HFFc6 (cell line): ENCODE measurements at places on chromosomes 4 and X.

DNA sequence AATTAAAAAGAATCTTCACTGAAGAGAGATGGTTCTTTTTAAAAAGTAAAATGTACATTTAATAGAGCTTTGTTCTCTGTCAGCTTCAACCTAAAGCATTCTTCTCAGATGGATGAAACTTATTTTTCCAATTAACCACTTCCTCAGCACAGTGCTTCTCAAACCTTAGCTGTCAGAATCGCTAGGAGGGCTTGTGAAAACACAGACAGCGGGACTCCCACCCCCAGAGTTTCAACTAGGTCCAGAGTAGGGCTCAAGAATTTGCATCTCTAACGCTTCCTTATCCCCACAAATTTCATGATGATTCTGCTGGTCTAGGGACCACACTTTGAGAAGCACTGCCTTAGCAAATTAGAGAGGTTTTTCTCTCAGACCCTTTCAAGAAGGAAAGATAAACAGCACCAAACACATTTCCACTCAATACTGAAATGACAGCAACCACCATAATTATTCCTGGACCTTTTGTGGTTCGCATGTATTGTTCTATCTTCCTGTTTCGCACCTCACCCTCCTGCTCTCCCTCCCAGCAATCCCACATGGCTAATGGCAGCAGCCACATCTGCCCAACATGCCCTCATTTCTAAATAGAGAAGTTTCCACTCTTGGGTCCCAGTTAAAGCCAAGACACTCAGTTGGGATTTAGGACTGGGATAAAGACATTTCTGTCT lies 73.2 kb downstream of the ZNF827 start:
- DNase-seq, result no peak

DNA sequence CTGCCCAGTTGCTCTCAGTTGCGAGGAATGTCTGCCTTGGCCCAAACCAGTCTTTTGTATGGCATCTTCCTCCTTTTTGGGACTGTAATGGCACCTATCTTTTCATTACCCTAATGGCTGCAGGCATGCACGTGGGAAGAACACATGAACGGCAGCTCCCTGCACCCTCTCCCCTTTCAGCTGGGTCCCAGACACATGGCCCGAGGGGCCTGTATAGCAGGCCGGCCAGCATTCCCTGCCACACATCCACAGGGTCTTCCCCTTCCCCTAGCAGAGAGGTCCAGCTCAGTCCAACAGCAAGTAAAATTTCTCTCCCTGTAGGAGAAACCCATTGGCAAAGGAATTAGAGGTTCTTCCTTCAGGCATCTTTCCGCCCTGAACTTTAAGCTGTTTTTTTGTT lies 829.1 kb upstream of the AGA start:
- no peak for DNase-seq

DNA sequence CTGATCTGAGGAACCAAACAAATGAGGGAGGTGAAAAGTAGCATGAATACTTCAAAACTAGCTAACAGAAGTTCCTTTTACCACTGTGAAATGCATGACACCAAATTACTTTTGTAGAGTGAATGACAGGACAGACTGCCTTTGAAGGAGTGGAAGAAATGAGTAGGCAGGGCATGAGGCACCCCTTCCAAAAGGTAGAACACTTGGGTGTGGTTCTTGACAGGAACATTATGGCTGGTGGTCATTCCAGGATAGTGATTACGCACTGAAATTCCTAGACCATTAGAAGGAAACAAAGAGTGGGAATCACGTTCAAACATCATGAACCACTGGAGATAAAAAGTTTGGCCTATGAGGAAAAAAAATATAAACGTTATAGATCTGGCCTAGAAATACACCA lies 4.9 kb downstream of the HUWE1 start:
- DNase-seq, result no peak

DNA sequence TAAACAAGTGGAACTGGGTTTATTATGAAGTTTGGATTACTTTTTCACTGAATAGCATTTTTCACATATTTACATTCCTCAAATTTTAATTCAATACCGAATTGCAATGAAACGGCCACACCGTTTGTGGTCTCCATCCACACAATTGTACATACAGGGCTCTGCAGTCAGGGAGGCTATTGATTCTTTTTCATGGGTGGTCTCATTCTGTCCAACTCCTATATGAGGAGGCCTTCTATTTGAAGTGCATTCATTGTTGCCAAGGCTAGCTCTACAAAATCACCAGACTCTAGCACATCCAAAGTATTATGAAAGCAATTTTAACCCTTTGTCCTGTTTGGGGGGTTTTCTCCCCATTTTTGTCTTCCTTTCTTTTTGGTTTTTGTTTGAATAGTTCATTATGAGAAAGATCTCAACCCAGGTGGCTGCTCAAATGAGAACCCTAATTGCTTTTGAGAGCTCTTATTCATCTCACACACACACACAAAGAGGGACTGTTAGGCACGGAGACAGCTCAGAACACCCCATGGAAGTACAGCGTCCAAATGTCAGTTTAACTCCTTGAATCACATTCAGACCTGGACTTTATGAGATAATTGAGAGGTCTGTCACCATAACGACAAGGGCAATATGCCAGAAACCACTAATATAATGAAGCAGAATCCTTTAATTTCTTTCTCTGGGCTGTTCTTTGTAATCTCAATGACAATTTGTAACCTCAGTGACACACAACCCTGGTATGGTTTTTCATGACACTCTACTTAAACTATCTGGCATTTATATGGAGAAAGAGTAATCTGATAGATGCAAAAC lies 79.4 kb downstream of the NLGN4X start:
- DNase-seq, result no peak

DNA sequence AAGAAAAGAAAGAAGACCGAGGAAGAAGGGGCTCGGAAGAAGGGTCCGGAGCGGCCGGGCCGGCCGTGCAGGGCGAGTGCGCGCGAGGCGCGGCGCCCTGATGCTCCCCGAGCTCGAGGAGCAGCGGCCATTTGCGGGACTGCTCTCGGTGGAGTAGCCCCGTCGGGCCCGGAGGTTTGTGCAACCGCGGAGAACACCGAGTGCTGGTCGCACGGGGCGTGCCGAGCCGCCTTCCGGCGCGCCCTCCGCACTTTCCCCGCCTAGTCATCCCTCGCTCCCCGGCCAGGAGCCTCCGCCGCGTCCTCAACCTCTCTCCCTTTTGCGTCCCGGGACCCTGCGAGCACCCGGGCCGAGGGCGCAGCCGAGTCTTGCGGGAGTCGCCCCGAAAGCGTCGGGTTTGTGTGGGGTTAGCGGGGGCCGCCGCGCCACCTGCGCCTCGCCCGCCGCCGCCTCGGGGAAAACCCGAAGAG lies 127.4 kb downstream of the LAS1L start:
- DNase-seq, result no peak

- no peak for DNase-seq
Measured at GRCh38 chr4:35684755-35685154, 559.6 kb downstream of the ARAP2 start.

- no peak for DNase-seq
Measured at GRCh38 chr4:126386512-126386911, 1071.8 kb downstream of the FAT4 start.

DNA sequence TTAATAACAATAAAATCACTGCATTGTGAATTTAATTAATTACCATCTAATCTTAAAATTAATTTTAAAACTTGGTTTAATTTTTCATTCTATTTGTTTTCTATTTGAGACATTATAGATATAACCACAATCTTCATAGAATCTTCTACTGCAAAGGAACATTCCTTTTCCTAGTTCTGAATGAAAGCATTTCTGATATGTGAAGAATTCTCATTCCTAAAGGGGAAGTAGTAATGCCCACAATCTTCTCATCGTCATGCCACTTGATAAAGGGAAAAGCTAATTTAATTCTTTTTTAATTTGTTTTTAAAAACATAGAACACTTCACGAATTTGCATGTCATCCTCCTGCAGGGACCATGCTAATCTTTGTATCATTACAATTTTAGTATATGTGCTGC lies 23.7 kb downstream of the MGARP start:
- DNase-seq, result no peak

- DNase-seq, result no peak
Measured at GRCh38 chrX:74449322-74449936, 28.1 kb downstream of the SLC16A2 start.
